T-cell (primary cell): ENCODE measurements at places on chromosomes 13 and 19.

DNA sequence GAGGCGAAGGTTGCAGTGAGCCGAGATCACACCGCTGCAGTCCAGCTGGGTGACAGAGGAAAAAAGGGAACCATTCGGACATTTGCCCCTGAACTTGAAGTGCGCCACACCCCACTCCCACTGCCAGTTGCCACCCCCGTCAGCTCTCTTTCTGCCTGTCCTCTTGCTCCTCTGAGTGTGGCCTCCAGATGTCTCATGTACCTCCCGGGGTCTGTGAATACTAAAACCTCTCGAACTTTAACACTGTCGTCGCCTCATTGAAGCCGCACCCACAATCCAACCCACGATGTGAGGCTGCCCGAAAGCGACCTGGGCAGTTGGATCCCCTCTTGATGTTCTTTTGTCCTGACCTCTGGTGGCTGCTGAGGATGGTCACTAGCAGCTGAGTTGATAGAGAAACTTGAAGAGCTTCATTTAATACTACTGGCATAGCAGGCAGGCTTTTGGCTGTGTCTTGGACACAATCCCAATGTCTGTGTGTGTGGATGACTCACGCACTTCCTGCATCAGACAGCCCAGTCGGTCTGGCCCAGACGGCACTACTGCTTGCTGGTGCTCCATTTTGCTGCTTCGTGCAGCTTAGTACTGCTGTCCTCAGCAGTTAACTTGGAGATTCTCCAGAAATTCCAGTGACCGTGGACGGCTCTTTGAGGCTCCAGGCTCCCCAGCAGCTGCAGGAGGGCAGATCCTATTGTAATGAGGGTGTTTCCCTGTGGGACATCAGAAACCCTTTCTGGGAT is 4.2 kb downstream of the FPR3 start:
- DNase-seq, result no peak

DNA sequence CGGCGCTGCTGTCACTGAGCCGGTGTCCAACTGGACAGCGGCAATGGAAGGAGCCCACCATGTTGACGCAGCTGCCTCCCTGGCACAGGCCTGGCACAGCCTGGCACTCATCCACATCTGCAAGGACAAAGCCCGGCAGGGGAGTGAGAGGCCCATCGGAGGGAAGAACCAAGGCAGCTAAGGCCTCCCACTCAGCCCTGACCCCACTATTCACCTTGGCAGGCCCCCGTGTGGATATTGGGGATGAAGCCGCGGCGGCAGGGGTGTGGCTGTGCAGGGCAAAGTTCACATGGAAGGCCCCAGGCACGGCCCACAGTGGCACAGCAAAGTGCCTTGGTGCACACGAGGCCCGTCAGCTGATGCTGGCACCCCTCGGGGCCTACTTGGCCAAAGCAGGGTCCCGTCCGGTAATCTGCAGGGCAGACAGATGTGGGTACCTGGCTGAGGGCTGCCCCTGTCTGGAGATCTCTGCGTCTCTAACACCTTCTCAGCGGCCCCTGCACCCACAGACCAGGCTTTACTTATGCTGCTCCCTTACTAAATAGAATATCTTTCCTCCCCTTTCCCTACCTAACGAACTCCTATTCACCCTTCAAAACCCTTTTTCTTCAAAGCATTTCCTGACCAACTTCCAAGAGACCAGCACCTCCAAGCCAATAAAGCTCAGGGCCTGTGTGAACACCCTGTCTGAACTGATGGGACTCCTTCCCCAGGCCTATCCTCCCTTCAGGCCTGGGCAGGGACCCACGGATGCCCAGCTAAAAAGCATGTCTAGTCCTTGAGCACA is 7.5 kb downstream of the FBN3 start:
- no peak for DNase-seq

DNA sequence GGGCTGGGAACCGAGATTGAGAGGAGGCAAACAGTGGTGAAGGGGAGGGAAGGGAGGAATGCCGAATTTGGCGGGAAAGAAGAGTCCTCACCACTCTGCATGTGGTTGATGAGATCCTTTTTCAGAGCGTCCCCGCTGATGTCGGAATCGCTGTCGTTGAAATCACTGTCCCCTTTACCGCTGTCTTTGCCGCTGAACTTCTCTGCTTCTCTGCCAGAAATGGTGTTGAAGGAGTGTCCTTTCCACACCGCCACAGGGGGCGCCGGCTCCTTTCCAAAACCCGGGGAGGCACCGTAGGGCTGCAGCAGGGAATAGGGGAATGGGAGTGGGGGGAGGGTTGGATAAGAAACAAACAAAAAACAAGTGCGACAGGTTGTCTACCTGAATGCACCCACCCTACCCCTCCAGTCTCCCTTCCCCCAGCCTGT is 3.1 kb downstream of the PCDH8 start:
- no peak for DNase-seq

DNA sequence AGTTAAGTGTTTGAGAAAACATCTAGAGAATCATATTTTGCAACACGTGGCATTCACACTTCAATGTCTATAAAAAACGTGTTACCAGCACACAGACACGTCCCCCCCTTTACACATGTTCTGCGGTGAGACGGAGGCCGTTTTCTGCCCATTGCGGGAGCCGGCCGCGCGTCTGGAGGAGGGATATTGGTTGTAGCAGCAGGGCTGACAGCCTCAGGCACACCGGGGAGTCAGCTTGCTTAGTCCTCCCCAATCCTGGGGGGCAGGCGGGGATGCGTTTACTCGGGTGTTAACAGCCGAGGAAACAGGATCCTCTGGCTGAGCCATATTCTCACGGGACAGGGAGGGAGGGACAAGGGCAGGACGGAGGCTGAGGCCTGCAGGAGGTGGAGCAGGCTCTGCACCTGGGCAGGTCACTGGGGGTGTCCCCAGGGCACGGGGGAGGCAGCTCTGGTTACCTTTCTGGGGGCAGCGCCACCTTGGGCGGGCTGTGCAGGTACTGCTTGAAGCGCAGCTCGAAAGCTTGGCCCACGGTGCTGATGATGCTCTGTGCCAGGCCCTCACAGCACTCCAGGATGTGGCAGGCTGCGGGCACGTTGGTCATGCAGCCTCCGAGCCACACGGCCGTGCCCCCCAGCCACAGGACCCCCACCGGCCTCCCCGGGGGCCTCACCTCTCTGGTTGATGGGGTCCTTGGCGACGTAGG is 25.0 kb downstream of the SHC2 start:
- DNase-seq, result no peak

DNA sequence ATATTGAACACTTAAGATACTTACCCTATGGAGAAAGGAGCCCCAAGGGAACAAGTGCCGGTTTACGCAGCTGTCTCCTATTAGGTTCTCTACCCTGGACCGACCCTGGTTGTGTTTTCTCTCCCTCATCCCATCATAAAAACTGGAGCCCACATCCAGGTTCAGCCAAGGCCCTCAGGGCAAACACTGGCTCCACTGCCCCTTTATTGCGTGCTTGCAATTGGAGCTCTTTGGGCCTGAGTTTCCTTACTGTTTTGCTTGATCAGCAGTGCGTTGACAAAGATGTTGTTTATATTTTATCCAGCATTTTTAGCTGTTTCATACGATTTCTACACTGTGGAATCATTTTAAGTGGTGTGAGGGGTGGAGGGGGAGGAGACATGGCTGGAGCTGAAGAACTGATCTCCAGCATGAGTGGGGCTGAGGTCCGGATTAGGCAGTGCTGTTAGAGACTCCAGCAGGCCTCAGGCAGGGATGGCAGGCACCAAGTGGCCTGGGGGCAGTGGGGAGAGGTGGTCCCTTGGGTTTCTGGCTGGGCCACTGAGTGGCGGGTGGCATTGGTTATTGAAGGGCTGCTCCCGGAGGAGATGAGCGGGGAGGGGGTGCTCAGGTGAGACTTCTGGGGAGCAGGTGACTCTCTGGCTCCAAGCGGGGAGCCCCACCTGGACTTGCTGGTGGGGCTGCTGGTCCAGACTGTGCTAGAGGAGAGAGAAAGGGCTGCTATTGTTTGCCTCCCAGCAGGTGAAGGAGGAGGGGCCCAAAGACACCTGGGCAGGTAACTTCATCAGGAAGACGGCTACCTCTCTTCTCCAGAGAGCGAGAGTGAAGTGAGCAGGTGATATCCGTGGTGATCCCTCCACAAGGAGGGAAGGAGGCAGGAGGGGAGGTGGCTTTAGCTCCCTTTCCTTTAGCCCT is 62.4 kb upstream of the RNF113B start:
- no peak for DNase-seq

GRCh38 chr19:50509366-50509765 is 1.6 kb downstream of the JOSD2 start:
- DNase-seq, result no peak

DNA sequence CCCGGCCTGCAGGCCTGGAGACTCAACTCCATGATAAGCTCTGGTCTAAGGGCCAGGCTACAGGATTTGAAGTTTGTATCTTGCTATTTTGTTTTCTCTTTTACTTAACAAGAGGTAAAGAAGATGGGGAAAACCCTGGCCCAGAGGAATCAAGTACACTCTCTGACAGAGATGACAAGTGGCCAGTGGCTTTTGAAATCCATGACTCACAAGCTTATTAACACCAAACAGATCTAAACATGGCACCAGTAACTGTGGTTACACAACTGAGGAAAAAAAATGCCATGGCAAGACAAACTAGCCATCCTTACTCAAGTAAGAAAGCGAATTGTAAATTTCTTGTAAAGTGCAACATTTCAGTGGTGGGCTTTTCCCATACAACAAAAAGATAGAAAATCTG is 72.6 kb upstream of the SERTM1 start:
- no peak for DNase-seq

DNA sequence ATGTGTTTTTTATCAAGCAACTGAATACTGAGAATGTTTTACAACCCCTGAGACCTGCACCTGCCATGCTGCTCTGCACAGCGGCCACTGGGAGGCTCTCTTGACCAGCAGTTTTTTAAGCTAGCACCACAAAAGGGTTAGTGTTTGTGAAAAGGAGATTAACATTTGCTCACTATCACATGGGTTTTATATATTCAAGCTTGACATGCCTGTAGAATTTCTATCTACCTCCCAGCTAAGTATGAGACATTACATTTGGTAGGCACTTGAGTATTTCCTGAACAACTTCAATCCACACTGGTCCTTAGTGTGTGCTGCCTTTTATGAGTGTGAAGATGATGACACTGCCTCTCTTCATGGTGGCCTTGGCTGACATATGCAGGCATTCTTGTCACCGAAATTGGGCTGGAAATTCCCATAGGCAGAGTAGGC is 1238.9 kb downstream of the UQCRFS1 start:
- DNase-seq, result no peak

DNA sequence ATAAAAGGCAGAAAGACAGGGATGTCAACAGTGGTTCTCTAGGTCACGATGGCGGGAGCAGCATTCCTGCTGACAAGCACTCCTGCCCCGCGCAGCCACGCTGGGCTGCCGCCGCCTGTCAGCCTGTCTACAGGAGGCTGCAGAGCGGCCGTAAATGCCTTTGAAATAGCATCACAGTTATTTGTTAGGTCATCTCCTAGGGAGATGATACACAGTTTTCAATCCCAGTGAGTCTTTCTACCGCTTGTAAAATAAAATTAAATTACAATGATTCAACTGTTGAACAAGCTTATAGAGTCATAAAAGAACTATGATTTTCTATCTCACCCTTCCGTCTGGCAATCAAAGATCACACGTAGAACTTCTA is 7.3 kb upstream of the SLC7A9 start:
- no peak for DNase-seq

DNA sequence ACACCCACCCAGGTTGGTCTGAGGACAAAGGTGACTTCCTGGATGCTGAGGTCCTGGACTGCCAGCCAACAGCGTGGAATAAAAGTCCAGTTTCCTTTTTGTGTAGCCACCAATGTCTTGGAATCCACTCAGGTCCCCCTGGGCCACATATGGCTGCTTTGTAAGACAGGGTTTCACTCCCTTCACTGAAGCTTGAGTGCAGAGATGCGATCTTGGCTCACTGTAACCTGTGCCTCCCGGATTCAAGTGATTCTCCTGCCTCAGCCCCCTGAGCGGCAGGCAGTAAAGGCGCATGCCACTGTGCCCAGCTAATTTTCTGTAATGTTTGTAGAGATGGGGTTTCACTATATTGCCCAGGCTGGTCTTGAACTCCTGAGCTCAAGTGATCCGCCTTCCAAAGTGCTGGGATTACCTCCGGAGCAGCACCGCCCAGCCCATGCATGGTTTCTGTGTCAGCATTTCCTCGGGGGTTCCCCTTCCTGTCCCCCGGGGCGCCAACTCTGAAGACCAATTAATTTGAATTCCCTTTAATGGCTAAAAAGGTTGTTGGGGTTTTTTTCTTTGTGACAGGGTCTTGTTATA is 17.5 kb downstream of the KANK2 start:
- DNase-seq, result no peak

GRCh38 chr13:95087746-95088305 is 213.4 kb downstream of the ABCC4 start:
- DNase-seq, result no peak

- no peak for DNase-seq
These were observed 2.0 kb upstream of the SPACA6 start for GRCh38 chr19:51691074-51691583.

DNA sequence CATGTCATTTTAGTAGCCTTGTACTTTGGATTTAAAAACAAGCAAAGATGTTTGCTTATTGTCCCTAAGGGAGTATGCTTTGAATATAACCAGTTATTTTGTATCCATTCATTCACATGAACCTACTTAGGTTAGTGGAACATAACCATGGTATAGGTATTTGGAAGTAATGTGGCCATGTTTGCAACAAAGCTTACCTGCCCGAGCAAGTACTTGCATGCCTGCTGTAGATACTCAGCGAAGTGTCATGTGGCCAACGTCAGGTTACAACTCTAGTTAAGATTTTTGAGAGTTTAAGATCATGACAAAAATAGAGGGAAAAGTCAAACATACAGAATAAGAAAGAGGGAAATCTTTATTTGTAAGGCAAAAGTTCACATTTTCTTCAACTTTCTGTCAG is 57.2 kb downstream of the COG6 start:
- DNase-seq, result no peak

DNA sequence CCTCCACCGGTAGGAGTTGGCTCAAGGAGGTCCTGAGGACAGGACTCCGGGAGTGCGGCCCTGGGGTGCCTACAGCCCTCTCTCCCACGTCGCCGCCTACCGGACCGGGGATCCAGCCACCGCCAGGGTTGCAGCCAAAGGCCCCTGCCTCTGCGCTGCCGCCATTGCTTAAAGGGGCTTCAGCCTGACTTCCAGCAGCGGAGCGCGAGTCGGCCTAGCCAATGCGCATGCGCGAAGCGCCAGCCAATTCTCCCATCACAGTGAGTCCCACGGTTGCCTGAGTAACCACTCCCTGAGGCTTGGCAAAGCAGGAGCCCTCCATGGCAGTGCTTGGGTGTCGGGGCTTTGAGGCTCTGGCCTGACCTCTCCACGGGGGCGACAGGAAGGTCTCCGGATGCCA is 21.5 kb upstream of the ZNF420 start:
- no peak for DNase-seq

DNA sequence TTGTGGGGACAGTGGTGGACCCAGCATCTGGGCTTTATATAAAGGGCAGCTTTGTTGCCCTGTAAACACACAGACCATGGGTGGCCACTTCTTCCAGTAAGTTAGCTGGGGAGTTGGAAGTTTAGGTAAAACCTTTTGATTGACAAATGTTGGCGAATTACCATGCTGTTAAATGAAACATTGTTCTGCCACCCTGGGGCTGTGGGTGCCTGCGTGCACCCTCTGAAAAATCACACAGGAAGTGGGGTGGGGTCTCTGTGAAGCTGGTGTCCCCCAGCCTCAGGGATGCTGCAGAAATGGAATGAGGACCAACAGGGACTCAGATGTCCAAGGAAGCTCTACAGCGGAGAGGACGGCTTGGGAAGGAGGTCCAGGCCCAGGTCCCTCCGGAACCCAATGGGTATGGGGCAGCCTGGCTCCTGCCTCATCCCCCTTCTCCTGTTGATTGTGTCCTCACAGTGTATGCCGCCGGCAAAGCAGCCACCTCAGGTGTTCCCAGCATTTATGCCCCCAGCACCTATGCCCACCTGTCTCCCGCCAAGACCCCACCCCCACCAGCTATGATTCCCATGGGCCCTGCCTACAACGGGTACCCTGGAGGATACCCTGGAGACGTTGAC is 2.8 kb upstream of the USF2 start:
- DNase-seq, result no peak
